ENCODE measurements at places on chromosomes 16 and 17. TPM values are rescaled to one million over a fixed set of nuclear protein-coding genes. Genes with fewer than 3 reads are reported as not detected.

Gene KRT39
- not detected for total RNA-seq

Gene IKZF3
- 0.81 TPM for total RNA-seq

Gene NQO1
- 34.7 TPM for total RNA-seq

Gene BMERB1
- total RNA-seq, result 20.5 TPM

Gene KRTAP16-1
- total RNA-seq, result not detected

Gene SEPTIN1
- total RNA-seq, result 2.7 TPM

DNA sequence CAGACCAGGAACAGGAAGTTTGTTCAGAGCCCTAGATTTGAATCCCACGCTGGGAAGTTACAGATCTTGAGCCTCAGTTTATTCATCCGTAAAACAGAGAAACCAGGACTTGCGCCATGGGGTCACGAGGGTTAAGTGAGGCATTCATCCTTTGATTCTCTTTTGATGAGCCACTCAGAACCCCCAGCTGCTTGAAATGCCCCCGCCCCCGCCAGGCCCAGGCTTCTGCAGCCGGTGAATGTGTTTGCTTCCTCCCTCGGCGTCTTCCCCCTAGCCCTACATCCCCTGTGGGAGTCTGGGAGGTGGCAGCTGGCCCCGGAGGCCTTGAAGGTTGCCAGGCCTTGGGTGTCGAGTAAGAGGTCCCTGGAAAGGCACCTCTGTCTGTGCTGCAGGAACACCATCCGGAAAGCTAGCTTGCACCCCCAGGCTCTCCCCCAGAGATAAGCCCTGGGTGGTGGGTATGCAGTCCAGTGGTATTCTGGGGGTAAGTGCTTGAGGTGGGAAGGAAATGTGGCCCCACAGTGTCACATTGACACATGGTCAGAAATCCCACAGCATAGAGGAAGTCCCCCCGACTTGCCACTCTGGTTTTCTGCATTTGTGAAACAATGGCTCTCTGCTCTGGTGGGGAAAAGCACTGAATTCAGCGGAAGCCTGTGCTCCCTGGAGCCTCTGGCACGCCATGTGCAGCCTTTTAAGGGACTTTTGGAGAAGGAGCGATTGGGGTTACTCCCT lies 14.9 kb downstream of the IRF8 start:
- no peak for DNase-seq
- no peaks in the 10 kb centered on the region for H3K36me3 ChIP-seq
- peaks cover 29% of the 10 kb centered on the region for H3K4me1 ChIP-seq
- H3K27ac ChIP-seq, result no peak overlapping the region
- no peak overlapping the region for H3K4me3 ChIP-seq
- H3K27me3 ChIP-seq, result peaks cover 6% of the 10 kb centered on the region

DNA sequence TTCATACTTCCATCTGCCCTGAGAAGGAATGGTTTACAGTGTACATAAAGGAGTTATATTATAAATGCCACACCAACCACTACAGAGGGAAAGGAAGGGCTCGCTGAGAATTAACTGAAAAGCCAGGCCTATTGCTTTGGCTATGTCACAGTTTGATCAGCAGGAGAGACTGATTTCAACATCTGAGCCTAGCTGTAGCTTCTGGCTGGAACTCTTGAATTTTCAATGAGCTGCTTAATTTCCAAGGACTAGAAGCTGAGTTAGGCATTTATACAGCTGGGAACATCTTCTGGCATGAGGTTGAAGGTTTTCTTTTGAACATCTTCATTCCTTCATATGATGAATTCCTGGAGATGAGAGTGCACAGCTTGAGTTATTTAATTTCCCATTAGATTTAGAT lies 47.6 kb upstream of the GNAO1 start:
- H3K4me1 ChIP-seq, result peaks cover 10% of the 10 kb centered on the region
- H3K4me3 ChIP-seq, result no peak overlapping the region
- H3K27me3 ChIP-seq, result no peaks in the 10 kb centered on the region
- no peaks in the 10 kb centered on the region for H3K36me3 ChIP-seq
- no peak for DNase-seq

DNA sequence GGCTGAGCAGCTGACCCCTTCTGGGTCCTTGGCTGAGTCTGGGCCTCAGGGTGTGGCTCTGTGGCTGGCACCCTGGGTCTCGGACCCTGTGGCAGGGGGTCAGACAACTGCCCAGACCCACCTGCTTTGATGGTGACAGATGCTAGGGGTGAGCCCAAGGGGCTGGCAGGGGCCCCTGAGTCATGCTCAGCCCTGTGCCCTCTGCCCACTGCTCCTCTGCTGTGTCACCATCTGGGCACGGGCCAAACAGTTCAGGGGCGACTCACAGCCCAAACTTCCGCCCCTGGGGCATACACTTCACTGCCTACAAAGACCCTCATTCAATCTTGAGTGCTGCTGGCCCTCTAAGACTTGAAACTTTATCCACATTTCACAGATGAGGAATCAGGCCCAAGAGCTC lies 5.7 kb downstream of the ADGRG1 start:
- H3K4me1 ChIP-seq, result peaks cover 3% of the 10 kb centered on the region
- no peak overlapping the region for H3K27ac ChIP-seq
- peaks cover 4% of the 10 kb centered on the region for H3K27me3 ChIP-seq
- no peak for DNase-seq

DNA sequence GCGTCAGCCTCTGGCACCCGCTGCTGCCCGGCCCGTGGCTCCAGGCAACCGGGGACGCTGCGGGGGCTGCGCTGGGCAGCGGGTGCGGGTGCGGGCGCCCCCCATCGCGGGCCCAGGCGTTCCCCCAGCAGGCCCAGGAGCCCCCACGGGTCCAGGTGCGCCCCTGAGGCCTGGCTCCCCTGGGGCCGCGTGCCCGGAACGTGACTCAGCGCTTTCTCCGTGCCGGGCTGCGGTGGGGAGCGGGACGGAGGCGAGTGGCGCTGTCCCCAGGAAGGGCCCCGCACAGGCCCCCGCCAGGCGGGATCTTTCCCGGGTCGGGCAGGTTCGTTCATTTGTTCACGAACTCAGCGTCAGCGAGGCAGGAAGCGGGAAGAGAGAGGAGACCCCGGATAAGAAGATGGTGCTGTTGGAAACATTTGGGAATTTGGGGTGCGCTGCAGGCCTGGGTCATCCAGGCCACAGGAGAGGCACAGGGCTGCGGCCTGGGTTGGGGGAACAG lies 18.4 kb upstream of the EXOC7 start:
- DNase-seq, result peak; percentile 54
- no peak overlapping the region for H3K4me3 ChIP-seq
- H3K27ac ChIP-seq, result peak overlapping the region; percentile 19
- peaks cover 39% of the 10 kb centered on the region for H3K4me1 ChIP-seq

DNA sequence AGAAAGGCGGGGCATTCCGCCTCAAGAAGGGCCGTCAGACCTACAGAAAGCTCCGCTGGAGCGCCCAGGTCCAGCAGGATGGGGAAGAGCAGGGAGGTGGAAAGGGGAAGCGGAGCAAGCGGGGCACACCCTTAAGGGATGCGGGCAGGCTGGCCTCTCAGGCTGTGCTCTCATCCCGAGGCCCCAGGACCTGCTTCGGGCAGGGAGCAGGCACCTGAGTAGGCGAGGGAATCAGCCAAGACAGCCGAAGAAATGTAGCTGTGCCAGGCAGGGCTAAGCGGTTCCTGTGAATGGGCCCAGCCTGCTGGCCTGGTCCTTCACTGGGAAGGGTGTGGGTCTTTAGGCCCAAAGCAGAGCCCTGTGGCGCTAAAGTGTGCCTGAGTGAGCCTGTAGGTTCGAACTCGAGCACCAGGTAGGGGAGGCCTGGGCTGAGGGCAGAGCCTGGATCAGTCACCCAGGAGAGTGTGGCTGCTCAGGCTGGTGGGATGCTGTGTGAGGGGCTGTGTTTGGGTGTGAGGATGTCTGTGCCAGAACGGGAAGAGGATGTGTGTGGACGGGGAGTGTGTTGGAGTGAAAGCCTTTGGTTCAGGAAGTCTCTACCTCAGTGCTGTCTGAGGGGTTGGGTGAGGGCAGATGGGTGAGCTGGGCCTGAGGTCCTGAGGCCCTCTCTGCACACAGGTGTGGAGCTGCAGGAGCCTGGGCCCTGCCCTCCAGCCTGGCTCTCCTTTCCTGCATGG lies 3.3 kb downstream of the TBX4 start:
- peak overlapping the region; percentile 28 for H3K4me3 ChIP-seq
- peaks cover 50% of the 10 kb centered on the region for H3K4me1 ChIP-seq
- peak; percentile 40 for DNase-seq
- no peak overlapping the region for H3K27ac ChIP-seq

- H3K4me1 ChIP-seq, result peaks cover 18% of the 10 kb centered on the region
- DNase-seq, result no peak
- peak overlapping the region; percentile 8 for H3K27ac ChIP-seq
- no peaks in the 10 kb centered on the region for H3K36me3 ChIP-seq
Measured at GRCh38 chr17:35239823-35240222, 3.0 kb upstream of the SLFN5 start.

DNA sequence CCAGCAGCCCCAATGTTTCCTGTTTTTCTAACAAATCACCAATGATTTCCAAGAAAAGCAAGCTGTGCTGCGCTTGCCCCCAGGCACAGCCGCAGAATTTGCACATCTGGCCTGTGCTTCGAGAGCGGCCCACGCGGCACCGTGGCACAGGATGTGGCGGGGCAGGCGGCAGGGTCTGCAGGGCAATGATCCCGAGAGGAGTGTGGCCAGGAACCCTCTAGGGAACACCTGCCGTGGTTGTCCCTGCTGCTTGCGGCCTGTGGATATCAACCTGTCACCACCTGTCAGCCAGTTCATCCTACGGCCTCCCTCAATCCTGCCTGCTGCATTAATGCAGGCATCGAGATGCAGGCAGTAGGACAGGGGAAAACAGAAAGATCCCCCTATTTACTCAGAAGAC lies 24.0 kb downstream of the PIK3R5 start:
- H3K4me3 ChIP-seq, result no peak overlapping the region
- H3K27ac ChIP-seq, result no peak overlapping the region
- no peaks in the 10 kb centered on the region for H3K27me3 ChIP-seq
- no peak for DNase-seq
- peaks cover 24% of the 10 kb centered on the region for H3K4me1 ChIP-seq

- H3K4me3 ChIP-seq, result no peak overlapping the region
- H3K36me3 ChIP-seq, result no peaks in the 10 kb centered on the region
- H3K27me3 ChIP-seq, result no peaks in the 10 kb centered on the region
- H3K27ac ChIP-seq, result no peak overlapping the region
Measured at GRCh38 chr17:70527364-70527888, 358.1 kb downstream of the KCNJ2 start.

DNA sequence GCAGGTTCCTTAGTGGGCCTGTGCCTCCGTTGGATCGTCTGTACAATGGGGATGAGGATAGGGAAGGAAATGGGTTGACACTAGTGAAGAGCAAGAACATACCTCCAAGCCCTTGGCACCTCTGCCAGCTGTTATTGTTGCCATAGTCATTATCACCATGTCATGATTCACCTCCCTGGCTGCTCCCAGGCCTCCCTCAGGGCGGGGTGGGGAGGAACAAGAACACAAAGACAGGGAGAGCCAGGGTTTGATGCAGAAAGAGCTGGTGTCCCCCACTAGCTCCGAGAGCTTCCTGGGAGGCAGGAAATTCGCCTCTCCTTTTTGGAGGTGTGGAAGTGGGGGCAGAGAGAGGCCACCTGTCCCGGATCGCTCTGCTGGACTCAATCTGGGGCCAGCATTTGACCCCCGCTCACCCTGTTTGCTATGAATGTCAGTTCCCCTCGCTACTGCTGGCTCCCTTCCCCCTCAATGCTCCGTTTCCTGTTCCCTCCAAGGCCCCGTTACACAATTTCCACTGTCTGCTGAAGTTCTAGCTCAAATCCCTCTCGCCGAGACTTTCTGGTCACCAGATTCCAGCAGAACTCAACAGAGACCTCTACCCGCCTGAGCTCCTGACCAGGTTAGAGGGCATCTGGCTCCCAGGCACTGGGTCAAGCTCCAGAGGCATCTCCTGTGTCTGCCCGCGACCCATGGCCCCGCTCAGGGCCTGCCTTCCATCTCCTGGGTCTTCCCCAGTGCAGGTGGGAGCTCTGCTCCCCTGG lies 9.1 kb downstream of the TIMP2 start:
- peaks cover 2% of the 10 kb centered on the region for H3K36me3 ChIP-seq
- H3K27me3 ChIP-seq, result no peaks in the 10 kb centered on the region
- H3K27ac ChIP-seq, result peak overlapping the region; percentile 91
- peaks cover 24% of the 10 kb centered on the region for H3K4me1 ChIP-seq
- no peak overlapping the region for H3K4me3 ChIP-seq

- H3K36me3 ChIP-seq, result no peaks in the 10 kb centered on the region
- no peaks in the 10 kb centered on the region for H3K4me1 ChIP-seq
- no peaks in the 10 kb centered on the region for H3K27me3 ChIP-seq
- DNase-seq, result no peak
- H3K4me3 ChIP-seq, result no peak overlapping the region
Measured at GRCh38 chr16:12017558-12017957, 41.0 kb downstream of the SNX29 start.

GRCh38 chr16:79985606-79986005 lies 385.1 kb upstream of the MAF start:
- no peak overlapping the region for H3K27ac ChIP-seq
- no peaks in the 10 kb centered on the region for H3K36me3 ChIP-seq
- H3K4me3 ChIP-seq, result no peak overlapping the region

- no peak for DNase-seq
- H3K27ac ChIP-seq, result no peak overlapping the region
- no peak overlapping the region for H3K4me3 ChIP-seq
- peaks cover 29% of the 10 kb centered on the region for H3K4me1 ChIP-seq
- H3K36me3 ChIP-seq, result peaks cover 11% of the 10 kb centered on the region
Measured at GRCh38 chr17:66455060-66455459, 152.6 kb downstream of the PRKCA start.

DNA sequence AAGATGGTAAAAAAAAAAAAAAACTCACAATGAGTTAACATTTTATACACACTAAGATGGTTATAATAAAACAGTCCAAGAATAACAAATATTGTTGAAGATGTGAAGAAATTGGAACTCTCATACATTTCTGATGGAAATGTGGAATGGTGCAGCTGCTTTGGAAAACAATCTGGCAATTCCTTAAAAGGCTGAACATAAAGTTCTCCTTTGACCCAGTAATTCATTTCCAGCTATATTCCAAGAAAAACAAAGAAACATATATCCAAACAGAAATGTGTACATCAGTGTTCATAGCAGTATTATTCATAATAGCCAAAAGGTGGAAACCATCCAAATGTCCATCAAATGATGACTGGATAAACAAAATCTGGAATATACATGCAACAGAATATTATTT lies 97.3 kb upstream of the NETO2 start:
- H3K27ac ChIP-seq, result no peak overlapping the region
- peaks cover 8% of the 10 kb centered on the region for H3K4me1 ChIP-seq
- no peak for DNase-seq
- no peak overlapping the region for H3K4me3 ChIP-seq
- H3K27me3 ChIP-seq, result no peaks in the 10 kb centered on the region

GRCh38 chr17:80485846-80486245 lies 9.4 kb upstream of the NPTX1 start:
- H3K4me1 ChIP-seq, result peaks cover 6% of the 10 kb centered on the region
- peaks cover 36% of the 10 kb centered on the region for H3K27me3 ChIP-seq
- DNase-seq, result no peak
- no peak overlapping the region for H3K27ac ChIP-seq

DNA sequence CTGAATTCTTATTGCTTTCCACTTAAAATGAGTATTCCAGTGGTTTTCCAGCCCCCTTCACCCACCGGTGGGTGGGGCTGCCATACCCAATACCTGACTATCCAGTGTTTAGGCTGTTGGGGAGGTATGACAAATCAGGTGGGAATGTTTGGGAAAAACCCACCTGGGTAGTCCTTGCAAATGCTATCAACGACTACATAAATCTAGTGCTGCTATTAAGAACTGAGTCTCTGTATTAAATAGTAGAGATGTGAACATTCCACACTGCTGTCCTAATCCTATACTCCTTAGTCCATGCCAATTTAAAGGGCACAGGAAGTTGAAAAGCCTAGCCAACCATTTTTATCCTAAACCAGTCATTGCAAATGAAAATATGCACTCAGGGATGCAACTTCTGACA lies 126.6 kb downstream of the AXIN2 start:
- H3K4me3 ChIP-seq, result no peak overlapping the region
- peaks cover 7% of the 10 kb centered on the region for H3K4me1 ChIP-seq
- no peak for DNase-seq
- peaks cover 8% of the 10 kb centered on the region for H3K36me3 ChIP-seq
- no peak overlapping the region for H3K27ac ChIP-seq
- no peaks in the 10 kb centered on the region for H3K27me3 ChIP-seq
